Activated CD4-positive, alpha-beta T cell treated with anti-CD3 and anti-CD28 coated beads for 36 hours (primary cell): ENCODE measurements at places on chromosomes 13 and 19. TPM values are rescaled to one million over a fixed set of nuclear protein-coding genes. Genes with fewer than 3 reads are reported as not detected.

The DMKN gene
- total RNA-seq: 1.3 TPM

The FXYD1 gene
- 1.9 TPM for total RNA-seq

The GPR180 gene
- 8.6 TPM for total RNA-seq

The ITGBL1 gene
- not detected for total RNA-seq

The RELB gene
- total RNA-seq: 43.8 TPM

The KLK10 gene
- total RNA-seq: not detected

The GNA15 gene
- 70.9 TPM for total RNA-seq
